Activated T-cell treated with anti-CD3 and anti-CD28 coated beads for 24 hours (primary cell): ENCODE measurements at places on chromosomes 1 and 21.

DNA sequence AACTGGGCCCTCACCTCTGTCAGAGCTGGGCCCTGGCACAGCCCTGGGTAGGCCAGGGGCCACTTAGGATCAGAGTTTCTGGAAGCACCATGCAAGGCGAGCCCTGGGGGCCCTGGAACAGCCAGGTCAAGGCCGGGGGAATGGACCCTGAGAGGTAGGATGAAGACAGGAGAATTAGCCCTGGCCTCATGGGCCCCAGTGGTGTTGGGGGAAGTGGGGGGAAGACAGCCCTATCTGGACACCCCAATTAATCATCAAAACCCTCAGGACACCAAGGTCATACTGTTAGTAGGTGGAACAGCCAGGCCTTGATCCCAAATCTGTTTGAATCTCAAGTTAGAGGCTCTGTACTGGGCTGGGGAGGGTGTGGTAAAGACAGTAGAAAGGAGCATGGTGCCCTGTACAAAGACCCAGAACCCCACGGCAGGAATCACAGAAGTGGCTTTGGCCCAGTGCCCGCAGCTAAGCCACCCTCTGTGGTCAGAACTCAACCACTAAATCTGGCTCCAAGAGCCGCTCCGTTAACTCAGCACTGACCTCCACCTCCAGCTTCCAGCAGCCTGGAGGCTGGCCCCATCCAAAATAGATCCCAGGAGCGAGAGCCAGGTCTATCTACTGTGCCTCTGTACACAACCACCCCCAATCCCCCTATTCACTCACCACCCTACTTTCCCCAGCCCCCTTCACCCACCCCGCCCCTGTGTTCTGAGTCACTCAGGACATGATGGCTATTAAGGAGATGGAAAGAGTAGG is 14.0 kb upstream of the TRIM63 start:
- no peak for DNase-seq

- DNase-seq = no peak
These were observed 70.0 kb downstream of the SCCPDH start for GRCh38 chr1:246794048-246794827.

- no peak for DNase-seq
These were observed 82.4 kb downstream of the PLXNA2 start for GRCh38 chr1:208161656-208162375.

DNA sequence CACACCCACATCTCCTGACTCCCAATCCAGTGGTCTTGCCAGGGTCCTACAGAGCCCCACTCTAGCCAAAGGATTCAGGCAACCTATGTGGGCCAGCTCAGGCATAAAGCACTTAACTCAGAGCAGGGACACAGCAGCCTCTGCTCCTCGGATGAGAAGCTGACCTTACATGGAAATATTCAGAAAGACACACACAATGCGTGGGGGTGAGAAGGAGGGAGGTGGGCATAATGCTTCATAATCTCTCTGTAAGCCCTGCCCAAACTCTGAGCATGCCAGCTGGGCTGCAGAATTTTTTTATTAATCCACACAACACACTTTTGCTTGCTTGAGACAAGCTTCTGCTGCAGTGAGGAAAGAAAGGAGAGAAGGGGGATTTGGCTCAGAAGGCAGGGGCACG is 21.6 kb downstream of the KCND3 start:
- DNase-seq = no peak

- DNase-seq = no peak
These were observed 457.2 kb upstream of the ADAMTS5 start for GRCh38 chr21:27423906-27424595.

GRCh38 chr1:68958958-68959357 is 462.1 kb upstream of the DEPDC1 start:
- no peak for DNase-seq

GRCh38 chr1:96598416-96599168 is 123.0 kb upstream of the PTBP2 start:
- DNase-seq = no peak

GRCh38 chr1:240765732-240766363 is 153.9 kb upstream of the GREM2 start:
- DNase-seq = no peak

- DNase-seq = no peak
These were observed 111.1 kb downstream of the NEK7 start for GRCh38 chr1:198267921-198268320.

GRCh38 chr1:116916533-116917445 is 7.1 kb downstream of the PTGFRN start:
- no peak for DNase-seq

GRCh38 chr1:31409946-31410858 is 2.8 kb upstream of the SERINC2 start:
- DNase-seq = no peak

GRCh38 chr1:244834543-244835275 is 749 bp upstream of the COX20 start:
- peak; percentile 86 for DNase-seq

GRCh38 chr1:15680561-15681348 is 3.4 kb upstream of the PLEKHM2 start:
- no peak for DNase-seq

- DNase-seq = no peak
These were observed 649 bp downstream of the AHDC1 start for GRCh38 chr1:27603309-27603680.

DNA sequence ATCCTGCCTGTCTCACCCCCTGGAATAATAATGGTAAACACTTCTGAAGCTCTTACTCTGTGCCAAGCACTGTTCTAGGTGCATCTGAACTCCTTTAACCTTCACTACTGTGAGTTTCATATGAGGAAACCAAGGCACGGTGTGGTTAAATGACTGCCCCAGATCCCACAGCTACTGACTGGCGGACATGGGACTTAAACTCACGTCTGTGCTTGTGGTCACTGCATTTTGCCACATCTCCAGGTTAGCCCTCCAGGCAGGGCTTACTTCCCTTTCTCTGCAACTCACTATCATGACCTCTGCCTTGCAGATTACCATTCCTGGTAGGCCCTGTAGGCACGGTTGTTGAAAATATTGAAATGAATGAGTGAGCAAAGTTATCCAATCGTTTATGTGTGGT is 83.4 kb downstream of the ADSS2 start:
- DNase-seq = no peak

GRCh38 chr21:25103500-25104207 is 503.6 kb downstream of the MRPL39 start:
- no peak for DNase-seq

DNA sequence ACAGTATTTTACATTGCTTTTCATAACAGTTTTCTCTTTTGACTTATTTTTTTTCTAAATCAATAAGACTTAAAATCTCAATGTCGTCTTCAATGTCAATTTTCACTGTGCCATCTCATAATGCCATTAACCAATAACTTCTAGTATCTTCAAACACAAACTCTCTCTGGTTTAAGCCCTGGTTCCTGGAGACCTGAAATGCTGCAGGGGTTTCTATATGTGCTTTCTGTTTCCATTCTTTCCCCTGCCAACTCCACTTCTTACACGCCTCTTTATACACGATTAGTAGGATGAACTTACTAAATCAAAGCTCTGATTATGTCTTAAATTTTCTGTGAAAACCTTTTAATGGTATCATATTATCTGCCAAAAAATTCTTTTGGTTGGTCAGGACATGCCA is 191.4 kb downstream of the AMY1C start:
- no peak for DNase-seq

DNA sequence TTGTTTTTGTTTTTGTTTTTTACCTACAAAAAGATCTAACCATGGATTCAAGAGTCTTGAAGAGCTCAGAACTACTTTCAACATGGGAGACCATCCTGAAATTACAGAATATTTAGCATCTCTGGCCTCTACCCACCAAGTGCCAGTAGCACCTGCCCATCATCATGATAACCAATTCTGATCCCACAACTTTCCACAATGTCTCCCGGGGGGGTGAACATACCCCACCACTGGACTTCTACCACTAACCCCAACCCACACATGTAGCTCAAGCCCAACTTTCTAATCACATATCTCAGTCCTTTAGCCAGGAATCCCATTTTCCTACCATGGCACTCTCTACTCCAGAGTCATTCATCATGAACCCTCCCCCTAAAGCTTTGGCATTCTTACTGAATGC is 15.7 kb upstream of the IFNAR2 start:
- DNase-seq = no peak

- no peak for DNase-seq
These were observed 62.0 kb downstream of the TOR1AIP2 start for GRCh38 chr1:179815641-179816040.

GRCh38 chr1:115654663-115655305 is 13.0 kb downstream of the VANGL1 start:
- DNase-seq = no peak

DNA sequence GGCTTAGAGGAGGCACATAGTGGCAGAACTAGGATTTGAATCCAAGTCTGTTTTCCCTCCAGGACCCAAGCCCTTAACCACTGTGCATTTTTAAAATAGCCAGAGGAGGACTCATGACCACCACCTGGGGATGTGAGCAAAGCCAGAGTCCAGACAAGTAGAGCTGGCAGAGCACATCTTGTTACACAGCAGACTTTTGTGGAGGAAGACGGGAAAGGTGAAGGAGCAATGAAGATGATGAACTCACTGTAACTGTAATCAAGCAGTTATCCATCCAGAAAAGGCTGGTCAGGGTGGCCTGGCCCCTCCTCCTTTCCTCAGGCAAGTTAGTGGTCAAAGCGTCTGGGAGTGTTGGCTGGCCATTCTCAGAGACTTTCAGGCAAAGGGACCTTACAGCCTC is 50.9 kb downstream of the SLC44A3 start:
- DNase-seq = no peak

GRCh38 chr1:84715342-84716019 is 25.2 kb upstream of the SSX2IP start:
- no peak for DNase-seq

DNA sequence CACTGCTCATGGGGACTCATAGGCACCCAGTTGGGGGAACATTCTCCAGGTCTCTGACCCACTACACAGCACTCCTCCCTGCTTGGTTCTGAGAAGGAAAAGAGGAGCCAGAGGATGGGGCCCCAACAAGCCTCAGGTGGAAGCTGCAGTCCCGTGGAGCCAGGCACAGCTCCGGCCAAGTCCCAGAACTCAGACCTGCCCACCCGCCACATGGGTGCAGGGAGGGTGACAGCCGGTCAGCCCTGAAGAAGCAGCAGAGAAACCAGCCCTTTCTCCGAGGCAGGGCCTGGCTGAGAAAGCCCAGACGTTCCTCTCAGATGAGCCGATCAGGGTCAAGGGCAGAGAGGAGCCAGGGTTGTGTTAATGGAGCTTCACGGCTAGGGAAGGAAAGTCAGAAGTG is 106.5 kb downstream of the PRDM16 start:
- DNase-seq = no peak

GRCh38 chr1:84598846-84599741 is 24.9 kb upstream of the CTBS start:
- no peak for DNase-seq

GRCh38 chr1:37156646-37157045 is 122.3 kb upstream of the GRIK3 start:
- no peak for DNase-seq
